Motor neuron (in vitro differentiated cells): ENCODE measurements at places on chromosomes 2 and 18.

- no peak for ATAC-seq
Measured at GRCh38 chr2:26475037-26475436, 2.9 kb downstream of the OTOF start.

- no peak for ATAC-seq
Measured at GRCh38 chr2:177335917-177336450, 56.6 kb upstream of the AGPS start.

- ATAC-seq = no peak
Measured at GRCh38 chr2:175560521-175561169, 379.1 kb upstream of the ATP5MC3 start.

- no peak for ATAC-seq
Measured at GRCh38 chr2:4914036-4914435, 778.1 kb upstream of the SOX11 start.

GRCh38 chr2:27121906-27122305, 1.7 kb upstream of the ABHD1 start:
- no peak for ATAC-seq

DNA sequence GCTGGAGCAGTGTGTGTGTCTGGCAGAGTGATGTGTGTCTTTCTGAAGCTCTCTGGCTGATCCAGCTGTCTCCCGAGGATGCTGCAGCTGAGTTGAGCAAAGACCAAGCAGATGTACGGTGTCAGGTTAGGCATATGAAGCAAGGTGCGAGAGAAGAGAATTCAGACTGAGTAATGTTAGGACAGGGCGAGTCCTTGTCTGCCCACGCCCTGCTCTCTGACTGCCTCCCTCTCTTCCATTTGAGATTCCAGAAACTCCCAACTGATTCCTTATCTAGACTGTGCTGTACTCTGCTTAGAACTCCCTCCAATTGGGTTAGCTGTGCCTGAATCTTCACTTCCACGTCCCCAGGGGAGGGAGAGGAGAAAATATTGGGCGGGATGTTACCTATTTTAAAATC, 25.7 kb upstream of the LPIN1 start:
- ATAC-seq = peak; percentile 78

DNA sequence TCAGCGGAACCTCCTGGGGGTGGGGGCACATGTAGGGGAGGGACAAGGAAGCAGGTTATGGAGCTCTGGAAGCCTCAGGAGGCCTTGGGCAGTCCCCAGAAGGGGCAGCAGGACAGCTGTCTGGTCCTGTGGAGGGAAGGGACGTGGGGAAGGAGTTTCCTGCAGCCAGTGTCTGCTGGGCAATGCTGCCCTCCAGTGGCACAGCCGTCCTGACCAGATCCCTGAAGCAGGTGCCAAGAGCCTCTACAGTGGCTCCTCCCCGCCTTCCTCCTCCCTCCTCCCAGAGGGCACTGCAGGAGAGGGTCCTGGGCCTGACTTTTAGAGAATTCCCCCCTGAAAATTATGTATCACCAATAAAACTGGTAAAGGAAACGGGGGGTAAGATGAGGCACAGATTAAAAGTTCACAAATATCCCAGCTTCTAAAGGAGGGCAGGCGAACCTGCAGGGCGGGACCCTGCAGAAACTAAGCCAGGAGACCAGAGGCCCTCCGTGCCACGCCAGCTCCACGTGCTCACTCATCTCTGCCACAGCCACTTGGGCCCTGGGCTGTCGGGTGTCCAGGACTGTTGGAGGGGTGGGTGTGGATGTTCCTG, 258.5 kb downstream of the TWIST2 start:
- ATAC-seq = peak; percentile 81

- no peak for ATAC-seq
Measured at GRCh38 chr2:75612108-75612861, 34.3 kb upstream of the MRPL19 start.

DNA sequence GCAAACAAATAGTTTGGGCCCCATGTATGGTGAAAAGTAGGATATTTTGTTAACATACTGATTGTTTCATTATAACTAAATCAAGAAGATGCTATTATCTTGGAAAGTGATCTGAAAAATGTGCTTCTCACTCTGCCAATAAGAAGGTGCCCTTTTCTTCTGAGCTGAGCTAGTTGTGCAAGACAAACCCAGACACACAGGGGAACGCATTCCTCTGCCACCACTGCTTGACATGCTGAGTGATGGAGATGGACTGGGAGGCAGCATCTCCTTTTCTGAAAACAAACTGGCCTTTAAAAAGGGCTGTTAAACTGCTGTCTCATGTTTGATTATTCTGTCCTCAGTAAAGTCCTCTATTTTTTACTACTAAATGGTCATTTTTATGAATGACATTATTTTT, 1989.9 kb upstream of the CELF4 start:
- peak; percentile 30 for ATAC-seq

GRCh38 chr2:114518738-114519137, 76.3 kb downstream of the DPP10 start:
- no peak for ATAC-seq

DNA sequence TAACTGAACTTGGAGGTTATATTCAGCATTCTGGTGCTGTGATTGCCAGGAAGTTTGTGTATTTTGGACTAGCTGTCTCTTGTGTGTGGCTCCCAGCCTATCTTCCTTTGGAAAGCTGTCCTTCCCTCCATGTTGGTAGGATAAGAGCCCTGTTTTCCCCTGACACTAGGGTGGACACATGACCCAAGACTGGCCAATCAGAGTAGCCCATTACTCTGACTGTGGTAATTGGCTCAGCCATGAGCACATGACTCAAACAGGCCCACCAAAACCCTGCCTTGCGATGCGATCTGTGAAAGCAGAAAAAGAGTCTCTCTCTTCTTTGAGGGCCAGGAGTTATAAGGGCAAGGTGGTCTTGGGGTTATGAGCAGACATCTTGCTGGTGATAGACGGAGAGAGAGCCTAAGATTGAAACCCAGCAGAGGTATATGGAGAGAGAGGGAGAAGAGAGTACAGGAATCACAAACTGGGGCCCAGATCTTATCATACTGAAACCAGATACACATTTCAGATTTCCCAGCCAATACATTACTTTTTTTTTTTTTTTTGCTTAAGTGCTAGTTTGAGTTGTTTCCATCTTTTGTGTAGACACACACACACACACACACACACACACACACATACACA, 45.3 kb upstream of the SERPINE2 start:
- ATAC-seq = no peak

DNA sequence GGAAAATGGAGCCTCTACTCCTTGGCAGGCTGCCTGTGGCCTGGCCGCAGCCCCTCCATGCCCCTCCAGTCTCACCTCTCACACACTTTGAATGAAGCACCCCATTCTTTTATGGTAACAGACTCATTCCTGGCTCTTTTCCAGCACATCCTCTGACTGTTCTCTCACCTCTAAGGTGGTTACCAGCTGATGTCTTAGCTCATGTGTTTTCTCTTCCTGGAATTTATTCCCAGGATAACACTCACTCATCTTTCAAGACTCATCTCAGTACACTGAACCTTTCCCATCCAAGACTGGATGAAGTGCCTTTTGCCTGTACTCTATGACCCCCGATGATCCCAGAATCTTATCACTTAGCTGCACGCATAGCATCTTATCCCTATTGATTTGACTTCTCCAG, 50.6 kb downstream of the SLC9A4 start:
- ATAC-seq = no peak

DNA sequence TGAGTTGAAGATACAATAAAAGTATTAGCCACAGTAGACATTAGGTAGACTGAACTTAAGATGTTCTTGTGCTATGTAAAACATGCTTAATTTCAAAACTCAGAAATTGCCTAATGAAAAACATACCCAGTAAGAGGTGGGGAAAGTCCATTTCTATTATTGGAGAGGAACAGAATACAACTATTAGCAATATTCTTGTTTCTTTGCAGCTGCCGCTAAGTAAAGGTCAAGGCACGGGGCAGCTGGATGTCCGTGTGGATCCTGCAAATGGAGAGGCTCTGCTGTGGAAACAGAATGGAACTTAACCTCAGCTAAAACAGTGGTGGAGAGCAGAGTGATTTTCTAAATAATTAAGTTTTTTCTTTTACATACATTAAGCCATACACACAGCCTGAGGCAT, 139.2 kb upstream of the ARHGAP28 start:
- no peak for ATAC-seq

DNA sequence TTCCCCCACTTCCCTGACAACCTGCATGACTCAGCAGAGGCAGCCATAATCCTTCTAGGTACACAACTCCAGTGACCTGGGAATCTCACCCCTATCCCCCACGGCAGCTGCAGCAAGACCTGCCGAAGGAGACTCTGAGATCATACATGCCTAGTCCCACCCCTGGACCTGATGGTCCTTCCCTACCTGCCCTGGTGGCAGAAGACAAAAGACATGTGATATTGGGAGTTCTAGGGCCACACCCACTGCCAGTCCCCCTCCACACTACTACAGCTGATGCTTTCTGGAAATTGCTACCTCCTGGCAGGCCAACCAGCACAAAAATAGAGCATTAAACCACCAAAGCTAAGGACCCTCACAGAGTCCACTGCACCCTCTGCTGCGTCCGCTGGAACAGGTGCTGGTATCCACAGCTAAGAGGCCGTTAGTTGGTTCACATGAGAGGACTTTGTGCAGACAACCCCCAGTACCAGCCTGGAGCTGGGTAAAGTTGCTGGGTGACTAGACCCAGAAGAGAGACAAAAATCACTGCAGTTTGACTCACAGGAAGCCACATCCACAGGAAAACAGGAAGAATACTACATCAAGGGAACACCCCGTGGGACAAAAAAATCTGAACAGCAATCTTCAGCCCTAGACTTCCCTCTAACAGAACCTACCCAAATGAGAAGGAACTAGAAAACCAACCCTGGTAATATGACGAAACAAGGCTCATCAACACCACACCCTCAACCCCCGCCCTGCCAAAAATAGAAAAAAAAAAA, 12.5 kb downstream of the MARCO start:
- ATAC-seq = no peak
